ENCODE measurements at places on chromosomes 13 and 19. TPM values are rescaled to one million over a fixed set of nuclear protein-coding genes. Genes with fewer than 3 reads are reported as not detected.

ADPRHL1 gene
- 0.50 TPM for total RNA-seq

- peak; percentile 76 for DNase-seq
- H3K27me3 ChIP-seq = no peaks in the 10 kb centered on the region
- H3K27ac ChIP-seq = peak overlapping the region; percentile 87
- H3K4me3 ChIP-seq = peak overlapping the region; percentile 90
- peaks cover 54% of the 10 kb centered on the region for H3K4me1 ChIP-seq
Observed at GRCh38 chr19:32691952-32692726, 518 bp downstream of the NUDT19 start.

DNA sequence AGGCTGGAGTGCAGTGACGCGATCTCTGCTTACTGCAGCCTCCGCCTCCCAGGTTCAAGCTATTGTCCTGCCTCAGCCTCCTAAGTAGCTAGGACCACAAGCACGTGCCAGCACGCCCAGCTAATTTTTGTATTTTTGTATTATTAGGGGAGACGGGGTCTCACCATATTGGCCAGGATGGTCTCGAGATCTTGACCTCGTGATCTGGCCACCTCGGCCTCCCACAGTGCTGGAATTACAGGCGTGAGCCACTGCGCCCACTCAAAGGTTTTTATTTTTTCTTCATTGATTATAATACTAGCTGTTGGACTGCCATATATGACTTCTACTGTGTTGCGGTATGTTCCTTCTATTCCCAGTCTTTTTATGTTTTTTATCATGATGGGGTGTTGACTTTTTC, 569.7 kb upstream of the SLITRK6 start:
- H3K4me1 ChIP-seq = no peaks in the 10 kb centered on the region
- H3K36me3 ChIP-seq = no peaks in the 10 kb centered on the region
- DNase-seq = no peak
- no peak overlapping the region for H3K4me3 ChIP-seq
- H3K27ac ChIP-seq = no peak overlapping the region
- no peaks in the 10 kb centered on the region for H3K27me3 ChIP-seq

KASH5 gene
- 2.3 TPM for total RNA-seq

GRCh38 chr19:43804432-43804831, 2.2 kb upstream of the LYPD5 start:
- H3K27me3 ChIP-seq = peaks cover 4% of the 10 kb centered on the region
- H3K36me3 ChIP-seq = no peaks in the 10 kb centered on the region
- DNase-seq = no peak
- H3K27ac ChIP-seq = no peak overlapping the region

SIGLEC7 gene
- not detected for total RNA-seq

DNA sequence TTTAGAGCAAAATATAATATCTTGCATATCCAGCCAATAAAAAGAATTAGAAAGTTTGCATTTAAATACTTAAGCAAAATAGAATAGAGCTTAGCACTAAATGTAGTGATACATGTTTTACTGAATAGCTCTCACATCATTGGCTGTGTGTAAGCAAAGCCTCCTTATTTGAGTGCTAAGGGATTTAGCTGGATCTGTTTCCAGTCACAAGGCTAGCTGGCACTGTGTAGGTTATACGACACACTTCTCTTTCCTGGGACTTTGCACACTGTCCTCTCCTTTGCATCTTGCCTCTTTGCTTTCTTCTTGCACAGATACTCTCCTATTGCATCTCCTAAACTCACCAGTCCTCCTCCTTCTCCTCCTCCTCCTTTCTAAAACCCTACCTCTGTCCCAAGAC, 423.8 kb downstream of the KLF5 start:
- no peak overlapping the region for H3K27ac ChIP-seq
- no peaks in the 10 kb centered on the region for H3K27me3 ChIP-seq
- no peaks in the 10 kb centered on the region for H3K4me1 ChIP-seq
- no peak overlapping the region for H3K4me3 ChIP-seq
- no peaks in the 10 kb centered on the region for H3K36me3 ChIP-seq

GRCh38 chr13:99384468-99384867, 77.3 kb upstream of the GPR183 start:
- peaks cover 90% of the 10 kb centered on the region for H3K4me1 ChIP-seq
- H3K27me3 ChIP-seq = no peaks in the 10 kb centered on the region
- H3K27ac ChIP-seq = peak overlapping the region; percentile 34
- peaks cover 27% of the 10 kb centered on the region for H3K36me3 ChIP-seq
- peak; percentile 54 for DNase-seq
- H3K4me3 ChIP-seq = no peak overlapping the region

DNA sequence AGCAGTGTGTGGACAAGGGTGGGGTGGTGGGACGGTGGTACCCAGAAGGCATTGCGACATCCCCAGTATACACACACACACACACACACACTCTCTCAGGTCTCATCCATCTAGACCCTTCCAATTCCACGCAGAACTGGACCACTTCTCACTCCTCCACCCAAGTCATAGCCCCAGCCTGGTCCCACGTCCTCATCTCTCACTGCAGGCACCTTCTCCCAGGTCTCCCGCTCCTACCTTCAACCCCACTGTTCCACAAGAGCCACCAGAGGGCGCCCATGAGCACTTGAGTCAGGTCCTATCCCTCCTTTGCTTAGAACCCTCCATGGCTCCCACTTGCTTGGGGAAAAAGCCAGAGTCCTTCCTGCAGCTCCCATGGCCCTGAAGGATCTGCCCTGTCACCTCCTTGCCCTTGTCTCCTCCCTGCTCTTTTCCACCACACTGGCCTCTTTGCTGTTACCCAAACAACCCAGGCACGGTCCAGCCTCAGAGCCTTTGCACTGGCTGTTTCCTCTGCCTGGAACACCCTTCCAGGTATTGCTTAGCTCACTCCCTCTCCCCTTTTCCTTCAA, 62.6 kb downstream of the IER2 start:
- peaks cover 21% of the 10 kb centered on the region for H3K4me1 ChIP-seq
- H3K36me3 ChIP-seq = no peaks in the 10 kb centered on the region
- no peak overlapping the region for H3K4me3 ChIP-seq
- H3K27ac ChIP-seq = peak overlapping the region; percentile 1

- H3K4me1 ChIP-seq = peaks cover 3% of the 10 kb centered on the region
- H3K4me3 ChIP-seq = no peak overlapping the region
- no peak overlapping the region for H3K27ac ChIP-seq
- DNase-seq = no peak
- H3K36me3 ChIP-seq = no peaks in the 10 kb centered on the region
- no peaks in the 10 kb centered on the region for H3K27me3 ChIP-seq
Observed at GRCh38 chr13:38202740-38203139, 146.9 kb upstream of the UFM1 start.

CD320 gene
- 44.9 TPM for total RNA-seq

- no peaks in the 10 kb centered on the region for H3K36me3 ChIP-seq
- DNase-seq = peak; percentile 87
- no peak overlapping the region for H3K27ac ChIP-seq
- H3K4me1 ChIP-seq = no peaks in the 10 kb centered on the region
- no peak overlapping the region for H3K4me3 ChIP-seq
- peaks cover 8% of the 10 kb centered on the region for H3K27me3 ChIP-seq
Observed at GRCh38 chr19:13588957-13589833, 82.9 kb upstream of the CACNA1A start.

PTPRH gene
- total RNA-seq = not detected

ADAT3 gene
- total RNA-seq = 5.8 TPM

- H3K4me1 ChIP-seq = peaks cover 42% of the 10 kb centered on the region
- no peaks in the 10 kb centered on the region for H3K27me3 ChIP-seq
- H3K36me3 ChIP-seq = peaks cover 35% of the 10 kb centered on the region
- peak overlapping the region; percentile 61 for H3K4me3 ChIP-seq
- H3K27ac ChIP-seq = no peak overlapping the region
- no peak for DNase-seq
Observed at GRCh38 chr13:49258089-49258796, 10.5 kb downstream of the CDADC1 start.

DNA sequence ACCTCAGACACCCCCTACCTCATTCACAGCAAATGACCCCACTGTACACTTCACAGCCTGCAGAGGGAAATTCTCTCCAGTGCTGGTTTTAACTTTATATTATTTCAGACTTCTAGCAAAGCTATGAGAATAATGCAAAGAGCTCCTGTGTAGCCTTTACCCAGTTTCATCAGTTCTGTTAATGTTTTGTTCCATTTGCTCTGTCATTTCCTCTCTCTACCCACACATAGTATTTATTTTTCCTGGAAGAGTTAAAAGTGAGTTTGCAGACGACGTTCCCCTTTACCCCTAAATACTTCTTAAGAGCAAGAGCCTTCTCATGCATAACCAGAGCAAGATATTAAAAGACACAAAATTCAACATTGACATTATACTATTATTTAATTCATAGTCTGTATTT, 49.9 kb upstream of the ADGRE1 start:
- H3K27ac ChIP-seq = peak overlapping the region; percentile 83
- no peaks in the 10 kb centered on the region for H3K27me3 ChIP-seq
- peaks cover 24% of the 10 kb centered on the region for H3K4me1 ChIP-seq
- no peak overlapping the region for H3K4me3 ChIP-seq
- peaks cover 40% of the 10 kb centered on the region for H3K36me3 ChIP-seq

DNA sequence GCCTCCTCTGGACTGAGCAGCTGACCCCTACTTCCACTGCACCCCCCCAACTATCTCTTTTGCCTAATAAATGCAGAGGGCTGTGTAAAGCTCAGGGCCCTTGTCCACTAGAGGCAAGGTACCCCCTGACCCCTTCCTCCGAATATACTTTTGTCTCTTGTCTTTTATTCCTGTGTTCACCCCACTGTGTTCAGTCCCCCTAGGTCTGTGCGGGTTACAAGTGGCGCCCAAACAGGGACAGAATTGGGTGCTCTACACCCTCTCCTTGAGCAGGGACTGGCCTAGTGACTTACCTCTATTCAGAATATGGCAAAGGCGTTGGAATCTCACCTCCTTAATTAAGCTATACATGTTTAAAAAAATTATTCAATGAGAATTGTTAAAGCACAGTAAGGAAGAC, 15.0 kb downstream of the ZNF350 start:
- no peaks in the 10 kb centered on the region for H3K4me1 ChIP-seq
- H3K27ac ChIP-seq = no peak overlapping the region
- H3K4me3 ChIP-seq = no peak overlapping the region
- DNase-seq = peak; percentile 17
- no peaks in the 10 kb centered on the region for H3K27me3 ChIP-seq

GRCh38 chr13:106466691-106467426, 68.6 kb downstream of the EFNB2 start:
- no peaks in the 10 kb centered on the region for H3K4me1 ChIP-seq
- no peak overlapping the region for H3K27ac ChIP-seq
- no peak overlapping the region for H3K4me3 ChIP-seq
- peaks cover 6% of the 10 kb centered on the region for H3K27me3 ChIP-seq
- no peak for DNase-seq
- no peaks in the 10 kb centered on the region for H3K36me3 ChIP-seq

DNA sequence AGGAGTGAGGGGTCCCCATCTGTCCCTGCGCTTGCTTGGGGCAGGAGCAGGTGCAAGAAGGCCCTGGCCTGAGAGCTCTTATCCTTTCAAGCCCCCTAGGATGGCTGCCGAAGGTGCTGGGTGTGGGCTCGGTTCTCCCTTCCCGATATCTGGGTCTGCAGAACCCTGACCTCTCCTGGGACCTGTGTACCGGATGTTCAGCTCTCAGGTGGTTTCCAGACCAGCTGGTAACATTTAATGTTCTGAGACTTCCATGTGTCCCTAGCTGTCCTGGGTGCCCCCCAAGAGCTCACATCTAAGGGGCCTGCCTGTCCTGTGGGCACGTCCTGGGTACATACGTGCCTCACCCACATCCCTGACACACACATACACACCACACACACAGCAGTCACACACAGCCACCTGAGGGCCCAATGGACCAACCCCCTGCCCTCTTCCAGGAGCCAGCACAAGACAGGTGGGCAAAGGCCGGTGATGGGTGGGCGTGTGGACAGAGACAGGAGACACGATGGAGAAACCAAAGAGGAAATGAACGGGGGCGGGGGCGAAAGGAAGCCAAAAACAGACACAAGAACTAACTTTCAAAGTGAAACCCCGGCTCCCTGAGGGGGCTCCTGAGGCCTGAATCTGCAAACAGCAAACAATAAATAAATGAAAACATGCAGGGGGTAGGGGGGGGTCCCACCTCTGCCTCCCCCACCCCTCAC, 124.3 kb downstream of the PTPRS start:
- H3K36me3 ChIP-seq = no peaks in the 10 kb centered on the region
- H3K4me3 ChIP-seq = no peak overlapping the region

GRCh38 chr13:73583331-73583730, 524.5 kb downstream of the KLF5 start:
- no peaks in the 10 kb centered on the region for H3K36me3 ChIP-seq
- no peak for DNase-seq
- no peak overlapping the region for H3K4me3 ChIP-seq
- no peak overlapping the region for H3K27ac ChIP-seq
- H3K27me3 ChIP-seq = no peaks in the 10 kb centered on the region
- H3K4me1 ChIP-seq = no peaks in the 10 kb centered on the region

LRRC4B gene
- not detected for total RNA-seq

DNA sequence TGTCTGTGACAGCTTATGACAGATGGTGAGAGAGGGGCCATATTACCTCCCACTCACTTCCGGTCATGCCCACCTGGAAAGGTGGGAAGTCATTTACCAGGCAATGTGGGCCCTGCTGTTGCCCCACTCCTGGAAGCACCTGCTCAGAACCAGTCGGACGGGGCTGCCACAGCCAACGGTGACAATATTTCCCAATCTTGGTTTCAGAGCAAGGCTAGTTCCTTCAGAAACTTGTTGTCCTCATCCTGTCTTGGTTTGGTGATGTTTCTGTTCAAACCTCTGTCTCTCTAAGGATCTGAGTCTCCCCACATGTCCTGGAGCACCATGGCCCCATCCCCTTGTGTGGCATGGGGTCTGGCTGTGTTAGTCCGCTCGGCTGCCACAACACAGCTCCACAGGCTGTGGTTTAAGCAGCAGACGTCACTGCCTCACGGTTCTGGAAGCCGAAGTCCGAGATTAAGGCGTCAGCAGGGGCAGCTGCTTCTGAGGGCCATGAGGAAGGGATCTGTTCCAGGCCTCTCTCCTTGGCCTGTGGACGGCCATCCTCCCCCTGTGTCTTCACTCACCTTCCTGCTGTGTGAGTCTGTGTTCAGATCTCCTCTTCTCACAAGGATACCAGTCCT, 31.5 kb upstream of the SLC15A1 start:
- H3K27me3 ChIP-seq = peaks cover 10% of the 10 kb centered on the region
- no peak overlapping the region for H3K4me3 ChIP-seq
- H3K36me3 ChIP-seq = no peaks in the 10 kb centered on the region
- no peak for DNase-seq
- no peak overlapping the region for H3K27ac ChIP-seq

NDUFA13 gene
- 374 TPM for total RNA-seq

CATSPERD gene
- total RNA-seq = not detected

- no peaks in the 10 kb centered on the region for H3K27me3 ChIP-seq
- peaks cover 78% of the 10 kb centered on the region for H3K4me1 ChIP-seq
- no peak for DNase-seq
- peak overlapping the region; percentile 28 for H3K27ac ChIP-seq
- H3K4me3 ChIP-seq = peak overlapping the region; percentile 32
Observed at GRCh38 chr13:114119196-114119595, 13.2 kb downstream of the RASA3 start.

ACER1 gene
- total RNA-seq = not detected

GRCh38 chr19:8571006-8571411, 6.2 kb downstream of the MYO1F start:
- H3K27ac ChIP-seq = peak overlapping the region; percentile 94
- DNase-seq = peak; percentile 75
- H3K4me3 ChIP-seq = peak overlapping the region; percentile 53
- peaks cover 6% of the 10 kb centered on the region for H3K36me3 ChIP-seq
- no peaks in the 10 kb centered on the region for H3K27me3 ChIP-seq

GRCh38 chr13:29411481-29411880, 184.0 kb downstream of the SLC7A1 start:
- peaks cover 2% of the 10 kb centered on the region for H3K27me3 ChIP-seq
- DNase-seq = no peak
- no peak overlapping the region for H3K4me3 ChIP-seq
- H3K36me3 ChIP-seq = no peaks in the 10 kb centered on the region

Measured in activated CD4-positive, alpha-beta memory T cell treated with anti-CD3 and anti-CD28 coated beads for 36 hours (primary cell).